BE2C (cell line): ENCODE measurements at places on chromosomes 5 and 9.
A peak's percentile ranks its signal among the peaks of the same experiment; 100 is the strongest.

- no peak for DNase-seq
These were observed 157.0 kb downstream of the C9orf152 start for GRCh38 chr9:110050925-110051355.

- DNase-seq: no peak
These were observed 675 bp upstream of the SPAAR start for GRCh38 chr9:35908504-35909125.

GRCh38 chr5:168790002-168790635 lies 211.0 kb upstream of the PANK3 start:
- DNase-seq: no peak

- no peak for DNase-seq
These were observed 12.1 kb downstream of the LRSAM1 start for GRCh38 chr9:127463382-127463781.

- DNase-seq: no peak
These were observed 119.3 kb upstream of the ZNF608 start for GRCh38 chr5:124865603-124866354.

- DNase-seq: peak; percentile 67
These were observed 77.0 kb downstream of the CYFIP2 start for GRCh38 chr5:157342822-157343402.
